MG63 (cell line): ENCODE measurements at places on chromosomes 16 and 17. TPM values are rescaled to one million over a fixed set of nuclear protein-coding genes. Genes with fewer than 3 reads are reported as not detected.

DNA sequence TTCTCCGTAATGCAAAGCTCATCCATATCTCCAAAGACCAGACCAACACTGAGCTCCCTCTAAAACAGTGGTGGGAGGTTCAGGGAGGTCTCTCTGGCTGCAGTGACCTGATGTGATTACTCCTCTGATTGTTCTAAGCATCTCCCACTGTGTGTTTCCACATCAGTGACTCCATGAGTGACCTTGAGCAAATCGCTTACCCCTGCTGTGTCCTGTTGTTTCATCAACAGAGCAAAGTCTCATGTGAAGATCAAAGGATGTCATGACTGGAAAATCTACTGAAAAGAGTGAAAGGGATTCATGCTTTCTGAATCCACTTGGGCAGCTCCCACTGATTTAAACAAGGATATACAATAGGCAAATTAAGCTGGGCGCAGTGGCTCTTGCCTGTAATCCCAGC, 352.9 kb downstream of the TMEM114 start:
- DNase-seq, result no peak

DNA sequence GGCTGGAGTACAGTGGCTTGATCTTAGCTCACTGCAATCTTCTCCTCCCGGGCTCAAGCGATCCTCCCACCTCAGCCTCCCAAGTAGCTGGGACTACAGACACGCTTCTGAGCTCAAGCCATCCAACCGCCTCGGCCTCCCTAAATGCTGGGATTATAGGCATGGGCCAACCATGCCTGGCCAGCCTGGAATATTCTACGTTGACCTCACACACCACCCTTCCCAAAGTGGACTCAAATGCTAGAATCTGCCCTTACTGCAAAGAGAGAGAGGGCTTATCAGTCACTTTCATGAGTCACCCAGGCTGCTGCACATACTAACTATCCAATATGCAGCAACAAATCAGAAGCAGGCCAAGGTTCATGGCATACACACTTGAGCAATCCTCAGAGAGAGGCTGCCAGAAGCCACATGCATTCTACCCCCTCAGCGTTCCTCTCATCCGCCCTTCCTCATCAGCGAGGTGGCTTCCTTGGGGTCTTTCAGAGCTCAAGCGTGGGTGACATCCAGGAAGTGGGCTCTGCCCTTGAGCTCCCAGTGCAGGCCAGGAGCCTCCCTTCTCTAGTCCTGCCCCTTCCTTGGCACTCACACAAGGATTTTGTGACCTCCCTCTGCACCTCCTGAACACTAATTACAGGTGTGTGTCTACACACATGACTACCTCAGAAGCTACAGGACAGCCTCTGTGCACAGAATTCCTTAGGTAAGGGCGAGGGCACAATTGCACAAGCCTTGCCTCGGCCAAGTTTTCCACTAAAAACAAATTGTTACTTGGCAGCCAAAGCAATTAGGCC, 24.8 kb upstream of the SIAH1 start:
- peak; percentile 63 for DNase-seq

CBFA2T3 gene
- total RNA-seq, result not detected in 2 replicates

CMTM1 gene
- 4.1 TPM in 1 of 2 replicates, not detected in the other for total RNA-seq

DNA sequence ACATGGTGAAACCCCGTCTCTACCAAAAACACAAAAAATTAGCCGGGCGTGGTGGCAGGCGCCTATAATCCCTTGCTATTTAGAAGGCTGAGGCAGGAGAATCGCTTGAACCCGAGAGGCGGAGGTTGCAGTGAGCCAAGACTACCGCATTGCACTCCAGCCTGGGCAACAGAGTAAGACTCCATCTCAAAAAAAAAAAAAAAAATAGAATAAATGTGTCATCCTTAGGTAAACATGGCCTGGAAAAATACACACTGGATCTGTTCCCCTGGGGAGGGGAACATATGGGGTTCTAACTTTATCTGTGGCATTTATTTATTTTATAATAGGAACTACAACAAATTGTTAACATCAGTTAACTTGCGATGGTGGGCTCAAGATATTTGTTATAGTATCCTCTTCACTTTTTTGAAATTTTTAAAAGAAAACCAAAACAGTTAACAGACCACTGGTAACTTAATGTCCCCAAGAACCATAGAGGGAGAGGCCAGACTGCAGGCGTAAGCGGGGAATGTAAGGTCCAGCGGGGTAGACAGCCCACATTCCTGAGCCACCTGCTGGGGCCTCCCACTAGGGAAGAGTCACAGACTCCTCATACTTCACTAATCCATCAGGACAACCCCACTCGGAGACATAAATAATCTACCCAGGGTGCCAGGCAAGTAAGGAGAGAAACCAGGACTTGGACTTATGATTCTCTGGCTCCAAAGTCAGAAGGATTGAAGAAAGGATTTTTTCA, 12.5 kb upstream of the TXNDC11 start:
- no peak for DNase-seq

MIS12 gene
- 13.3 and 16.8 TPM in 2 replicates for total RNA-seq

DNA sequence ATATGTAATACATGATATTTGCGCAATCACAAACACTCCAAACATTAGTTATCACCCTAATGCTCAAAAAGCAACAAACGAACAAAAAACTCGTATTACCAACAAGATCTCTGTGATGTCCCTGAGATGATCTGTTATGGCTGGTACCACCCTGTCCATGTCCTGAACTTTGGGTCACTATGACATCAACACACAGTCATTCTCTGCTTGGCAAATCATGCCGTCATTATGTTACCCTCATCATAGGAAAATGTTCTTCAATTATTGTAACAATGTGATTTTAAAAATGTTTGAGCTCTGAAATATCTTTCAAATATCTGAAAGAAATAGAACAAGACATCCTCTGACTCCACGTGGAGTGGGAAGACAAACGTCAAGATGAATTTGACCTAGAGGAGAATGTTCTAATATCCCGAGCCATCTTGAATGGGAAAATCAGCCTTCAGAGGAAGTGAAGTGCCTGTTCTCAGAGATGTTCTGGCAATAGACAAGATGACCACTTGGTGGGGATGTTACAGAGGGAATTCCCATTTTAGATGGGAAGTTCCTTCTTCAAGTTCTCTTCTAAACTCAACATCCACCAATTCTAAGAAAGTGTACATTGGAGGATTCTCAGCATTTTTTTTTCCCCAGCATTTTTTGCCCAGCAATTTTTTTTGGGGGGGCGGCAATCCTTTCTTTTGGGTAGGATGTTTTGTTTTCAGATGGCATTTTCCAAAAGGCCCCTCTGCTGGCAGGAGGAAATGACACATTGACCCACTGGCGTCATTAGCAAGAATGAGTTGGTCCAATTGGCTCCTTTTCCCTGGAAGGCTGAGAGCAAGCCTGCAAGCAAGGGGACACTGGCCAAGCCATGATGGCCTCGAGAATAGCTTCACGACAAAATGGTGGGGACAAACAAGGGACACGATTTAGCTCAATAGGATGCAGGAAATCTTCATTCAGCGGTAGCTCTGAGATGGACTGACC, 3.7 kb upstream of the HSD17B2 start:
- DNase-seq, result peak; percentile 26

GRCh38 chr17:45315648-45316433, 979 bp downstream of the MAP3K14 start:
- no peak for DNase-seq

SLC2A4 gene
- total RNA-seq, result not detected in 2 replicates

GRCh38 chr17:55186937-55187770, 77.6 kb upstream of the HLF start:
- peak; percentile 38 for DNase-seq

DNA sequence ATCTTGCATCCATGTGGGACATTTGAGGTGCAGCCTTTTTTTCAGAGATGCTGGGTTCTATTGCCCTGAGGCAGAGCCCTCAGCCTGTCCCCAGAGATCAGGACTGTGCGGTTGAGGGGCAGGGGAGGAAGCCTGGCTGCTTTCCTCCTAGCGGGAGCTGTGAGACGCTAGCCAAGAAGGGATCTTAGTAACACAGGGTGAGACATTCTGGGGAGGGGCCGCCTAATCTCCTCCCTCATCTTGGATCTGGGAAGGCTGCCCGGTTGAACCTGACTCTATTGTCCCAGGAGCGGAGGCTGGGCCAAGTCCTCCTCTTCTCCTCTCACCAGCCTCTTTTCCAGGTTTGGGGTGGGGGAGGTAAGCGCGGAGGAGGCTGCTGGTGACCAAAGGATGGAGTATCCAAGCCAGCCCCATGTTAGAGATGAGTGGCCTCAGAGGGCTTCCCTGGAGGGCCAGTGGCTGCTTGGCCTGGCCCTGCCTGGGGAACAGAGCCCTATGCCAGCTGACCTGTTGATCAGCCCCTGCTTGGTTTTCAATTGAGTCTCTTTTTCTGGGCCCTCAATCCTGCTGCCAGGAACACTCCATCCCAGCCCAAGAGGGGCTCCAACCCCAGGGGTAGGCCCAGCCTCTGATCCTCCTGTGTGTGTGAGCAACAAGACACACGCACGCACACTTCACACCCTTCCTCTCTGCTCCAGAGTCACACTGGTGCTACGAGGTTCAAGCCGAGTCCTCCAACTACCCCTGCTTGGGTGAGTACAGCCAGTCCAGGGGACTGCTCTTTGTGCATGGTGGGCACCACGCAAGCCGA, 5.0 kb downstream of the CA4 start:
- peak; percentile 92 for DNase-seq

DNA sequence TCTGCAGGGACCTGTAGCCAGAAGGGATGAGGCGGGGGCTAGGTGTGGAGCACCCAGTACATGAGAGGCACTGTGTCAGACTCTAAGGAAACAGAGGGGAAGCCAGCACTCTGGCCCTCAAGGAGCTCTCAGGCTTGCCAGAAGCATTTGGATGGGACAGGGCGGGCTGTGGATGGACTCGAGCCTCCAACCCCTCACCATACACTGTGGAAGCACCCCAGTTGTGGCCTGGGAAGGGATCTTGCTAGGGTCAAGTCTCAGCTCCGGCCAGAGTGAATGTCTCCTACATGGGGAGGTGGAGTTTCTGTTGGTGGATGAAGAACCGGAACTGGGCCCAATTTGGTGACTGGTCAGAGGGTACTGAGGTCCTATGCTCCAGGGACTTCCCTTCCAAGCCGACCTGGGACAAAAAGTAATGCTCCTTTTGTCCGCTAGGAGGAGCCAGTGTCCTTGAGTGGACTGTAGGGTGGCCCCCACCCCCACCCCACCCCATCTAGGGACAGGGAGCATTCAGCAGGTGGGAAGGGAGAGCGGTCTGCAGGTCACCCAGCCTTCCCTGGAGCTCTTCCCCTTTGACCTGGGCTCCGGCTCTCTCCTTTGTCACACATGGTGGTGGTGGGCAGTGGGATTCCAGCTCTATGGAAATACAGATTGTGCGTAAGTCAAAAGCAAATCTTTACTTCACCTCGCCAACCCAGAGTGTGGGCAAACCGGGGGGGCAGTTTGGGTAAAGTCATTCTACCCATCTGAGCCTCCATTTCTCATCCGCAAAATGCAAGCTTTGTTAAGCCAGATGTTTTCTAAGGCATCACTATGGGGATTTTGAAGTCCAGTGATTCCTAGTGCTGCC, 20.4 kb upstream of the PHB1 start:
- DNase-seq, result peak; percentile 45

- no peak for DNase-seq
These were observed 77.6 kb upstream of the DNAJA2 start for GRCh38 chr16:47051031-47051430.

ADAP2 gene
- total RNA-seq, result 1.4 TPM in 1 of 2 replicates, not detected in the other

- DNase-seq, result no peak
These were observed 24.6 kb upstream of the SMURF2 start for GRCh38 chr17:64686705-64687104.

GRCh38 chr16:5621826-5622225, 524.2 kb upstream of the EEF2KMT start:
- DNase-seq, result peak; percentile 59
